Peyer's patch (tissue), 4 donors: ENCODE measurements at places on chromosomes 3 and 15. TPM values are rescaled to one million over a fixed set of nuclear protein-coding genes. Genes with fewer than 3 reads are reported as not detected.

The GRM7 gene
- total RNA-seq, result not detected

The C3orf49 gene
- total RNA-seq, result not detected

The CP gene
- 27.2 TPM for total RNA-seq

The NR2E3 gene
- 1.3 TPM for total RNA-seq

The FBXL2 gene
- 1.2 TPM for total RNA-seq

The ILDR1 gene
- 5.8 TPM for total RNA-seq

DNA sequence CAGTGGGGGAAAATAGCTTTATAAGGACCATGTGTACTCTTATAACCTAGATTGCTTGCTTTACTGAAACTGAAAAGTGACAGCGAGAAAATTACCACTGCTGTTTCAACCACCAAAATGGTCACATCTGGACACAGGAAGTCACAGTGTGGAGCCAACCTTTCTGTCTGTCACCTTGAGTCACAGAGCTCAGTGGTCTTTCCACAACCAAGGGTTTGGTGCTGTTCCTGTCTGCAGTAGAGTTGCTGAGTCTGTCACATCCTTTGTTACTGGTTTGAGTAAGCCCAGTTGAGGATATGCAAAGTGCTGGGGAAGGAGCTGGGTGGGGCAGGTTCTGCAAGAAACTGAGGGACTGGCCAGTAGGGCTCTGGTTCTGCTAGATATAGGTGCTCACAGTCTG, 139.1 kb upstream of the EIF1B start:
- no peak for DNase-seq

DNA sequence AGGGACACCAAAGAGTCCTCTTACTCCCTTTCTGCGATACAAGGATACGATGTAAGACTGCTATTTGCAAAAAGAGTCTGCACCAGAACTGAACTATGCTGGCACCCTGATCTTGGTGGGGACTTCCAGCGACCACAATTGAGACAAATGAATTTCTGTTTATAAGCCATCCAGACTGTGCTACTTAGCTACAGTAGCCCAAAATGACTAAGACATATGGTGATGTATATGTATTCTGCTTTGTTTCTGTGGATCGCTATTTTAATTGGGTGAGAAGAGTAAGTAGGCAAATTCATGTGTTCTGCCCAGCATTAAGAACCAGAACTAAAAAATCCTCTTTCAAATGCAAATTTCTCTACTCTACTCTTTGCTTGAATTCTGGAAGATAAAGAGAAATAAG, 720.9 kb downstream of the DIPK2A start:
- DNase-seq, result no peak

DNA sequence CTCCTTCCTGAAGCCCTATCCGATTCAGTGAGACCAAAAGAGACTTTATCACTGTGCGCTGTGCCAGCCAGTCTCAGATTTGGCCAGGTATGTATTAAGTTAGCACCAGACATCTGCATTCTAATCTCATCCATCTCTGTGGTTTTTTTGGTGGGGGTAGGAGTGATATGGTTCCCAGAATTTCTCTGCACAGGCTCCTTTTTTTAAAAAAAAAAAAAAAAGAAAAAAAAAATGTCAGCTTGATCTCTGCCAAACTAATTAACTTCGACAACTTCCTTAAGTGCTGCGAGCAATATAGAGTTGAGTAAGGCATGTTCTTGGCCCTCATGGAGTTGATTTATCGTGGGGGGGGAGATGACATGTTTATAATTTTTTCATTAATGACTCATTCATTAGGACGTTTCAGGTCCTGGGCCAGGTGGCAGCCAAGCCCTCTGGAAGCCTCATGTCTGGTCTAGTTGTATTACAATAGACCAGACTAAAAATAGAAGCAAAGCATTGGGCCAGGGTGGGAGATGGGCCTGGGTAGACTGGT, 12.9 kb downstream of the SLCO3A1 start:
- no peak for DNase-seq

- no peak for DNase-seq
These were observed 46.5 kb upstream of the ARPP19 start for GRCh38 chr15:52615302-52615701.

GRCh38 chr3:30682434-30683155, 76.2 kb downstream of the TGFBR2 start:
- no peak for DNase-seq

DNA sequence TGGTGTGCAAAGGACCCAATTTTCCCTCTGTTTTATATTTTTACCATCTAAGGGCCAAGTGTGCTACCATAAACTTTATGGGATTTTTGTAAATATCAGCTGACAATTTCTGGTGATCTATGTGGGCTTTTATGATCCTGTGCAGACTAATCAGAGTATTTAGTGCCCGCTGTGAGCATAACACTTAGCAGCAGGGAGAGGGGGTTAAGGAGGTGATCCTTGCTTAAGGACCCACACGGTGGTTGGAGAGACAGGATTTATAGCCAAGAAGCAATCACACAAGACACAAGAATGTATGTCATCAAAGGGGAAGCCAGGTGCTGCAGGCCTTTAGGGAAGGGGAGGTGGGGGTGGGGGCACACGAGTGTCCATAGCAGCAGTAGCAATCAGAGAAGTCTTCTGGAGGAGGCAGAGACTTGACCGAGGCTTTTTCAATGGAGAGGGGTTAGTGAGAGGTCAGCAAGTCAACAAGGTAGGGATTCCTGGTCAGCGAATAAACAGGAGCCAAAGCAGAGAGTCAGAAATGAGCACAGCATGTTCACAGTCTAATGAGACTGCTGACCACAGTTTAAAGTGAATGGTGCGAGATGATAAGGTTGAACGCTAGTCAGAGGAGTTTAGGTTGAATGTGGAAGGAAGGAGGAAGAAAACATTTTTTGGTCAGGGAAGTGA, 4.5 kb upstream of the CACNA1D start:
- DNase-seq, result no peak

- DNase-seq, result no peak
These were observed 543.2 kb upstream of the SGO1 start for GRCh38 chr3:20729185-20729584.

GRCh38 chr3:125960456-125961288, 8.3 kb upstream of the ROPN1B start:
- DNase-seq, result no peak

DNA sequence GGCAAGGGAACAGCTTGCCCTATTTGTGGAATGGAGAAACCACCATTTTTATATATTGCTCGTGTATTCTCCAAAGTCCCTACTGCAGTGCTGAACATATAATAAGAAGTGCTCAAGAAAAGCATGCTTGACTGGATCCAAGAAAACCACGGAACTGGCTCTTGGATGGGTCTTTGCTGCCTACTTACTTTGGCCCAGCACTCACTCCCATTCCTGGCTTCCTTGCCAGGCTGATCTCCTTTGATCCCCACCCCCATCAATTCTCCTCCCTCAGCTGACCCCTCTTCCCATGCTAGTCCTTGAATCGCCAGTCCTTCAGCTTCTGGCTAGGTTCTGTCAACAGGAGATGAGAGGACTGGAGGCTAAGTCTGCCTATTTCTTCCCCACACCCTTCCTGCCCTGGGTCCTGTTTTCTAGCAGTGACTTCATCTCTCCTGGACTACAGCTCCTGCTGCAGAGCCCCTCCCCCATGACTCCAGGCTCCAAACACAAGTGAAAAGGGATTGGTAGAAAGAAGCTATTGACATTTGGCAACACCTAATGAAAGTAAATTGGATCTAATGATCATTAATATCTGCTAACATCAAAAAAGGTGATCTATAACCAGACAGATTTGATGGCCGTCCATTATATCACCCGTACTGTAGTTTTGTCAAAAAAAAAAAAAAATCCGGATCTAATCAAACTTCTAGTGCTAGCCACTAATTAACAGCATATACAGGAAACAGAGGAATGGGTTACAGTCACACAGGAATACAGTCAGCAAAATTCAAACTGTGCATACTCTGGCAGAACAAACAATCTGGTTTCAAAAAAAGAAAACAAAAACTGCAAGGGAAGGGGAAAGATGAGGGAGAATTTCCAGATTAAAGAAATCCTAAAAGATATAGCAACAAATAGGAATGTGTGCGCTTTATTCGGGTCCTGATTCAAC, 7.8 kb downstream of the FAM240A start:
- DNase-seq, result no peak
